ENCODE measurements at places on chromosomes 2 and 18.
A peak's percentile ranks its signal among the peaks of the same experiment; 100 is the strongest.

GRCh38 chr2:133733901-133734255, 165.6 kb upstream of the NCKAP5 start:
- DNase-seq = no peak

- DNase-seq = peak; percentile 10
Observed at GRCh38 chr18:11310476-11311086, 161.2 kb upstream of the PIEZO2 start.

DNA sequence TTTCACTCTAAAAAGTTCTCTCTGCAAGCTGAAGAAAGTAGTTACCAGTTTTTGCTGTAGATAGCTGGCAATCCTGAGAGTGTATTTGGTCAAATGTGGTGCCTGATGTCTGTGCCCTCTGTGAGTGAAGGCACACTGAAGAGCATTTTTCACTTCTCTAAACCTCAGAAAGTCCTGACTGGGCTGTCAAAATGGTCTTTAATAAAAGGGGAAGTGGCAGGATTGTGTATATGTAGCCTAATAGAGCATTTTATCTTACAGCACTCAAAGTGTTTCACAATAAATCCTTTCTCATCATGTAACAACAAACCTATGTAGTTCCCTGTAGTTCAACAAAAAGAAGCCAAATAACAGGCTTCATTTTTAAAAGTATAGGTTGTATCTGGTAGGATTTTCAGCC, 1552.3 kb upstream of the SLC39A10 start:
- DNase-seq = no peak

DNA sequence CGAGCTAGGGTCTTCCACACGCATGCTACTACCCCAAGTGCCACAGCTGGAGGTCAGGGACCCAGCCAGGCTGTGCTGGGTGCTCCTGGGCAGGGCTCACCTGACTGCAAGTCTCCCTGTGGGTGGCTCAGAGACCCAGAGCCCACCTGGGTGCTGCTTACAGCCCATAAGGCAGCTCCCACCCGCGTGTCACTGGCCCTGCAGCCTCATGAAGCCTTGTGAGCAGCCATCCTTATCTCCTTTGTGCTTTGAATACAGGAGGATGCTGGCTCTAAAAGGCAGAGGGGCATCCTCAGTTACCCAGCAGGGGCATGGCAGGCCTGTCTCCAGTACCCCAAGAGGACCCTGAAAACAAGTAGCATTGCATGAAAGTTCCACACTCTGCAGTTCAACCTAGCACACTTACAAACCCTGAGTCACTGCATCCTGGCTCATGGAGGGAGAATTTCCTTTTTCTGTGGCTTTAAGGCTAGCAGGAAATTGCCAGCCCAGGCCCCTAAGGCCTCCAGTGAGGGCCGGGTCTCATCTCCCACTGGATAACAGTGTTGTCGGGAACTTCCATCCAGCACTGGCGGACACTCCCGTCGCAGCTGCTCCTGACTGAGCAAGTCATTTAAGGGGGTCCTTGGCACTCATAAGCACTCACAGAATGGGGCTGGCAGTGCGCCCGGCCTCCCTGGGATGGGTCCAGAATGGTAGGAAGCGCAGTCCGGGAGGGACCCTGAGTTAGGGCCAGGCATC, 137.1 kb downstream of the RPIA start:
- DNase-seq = no peak

DNA sequence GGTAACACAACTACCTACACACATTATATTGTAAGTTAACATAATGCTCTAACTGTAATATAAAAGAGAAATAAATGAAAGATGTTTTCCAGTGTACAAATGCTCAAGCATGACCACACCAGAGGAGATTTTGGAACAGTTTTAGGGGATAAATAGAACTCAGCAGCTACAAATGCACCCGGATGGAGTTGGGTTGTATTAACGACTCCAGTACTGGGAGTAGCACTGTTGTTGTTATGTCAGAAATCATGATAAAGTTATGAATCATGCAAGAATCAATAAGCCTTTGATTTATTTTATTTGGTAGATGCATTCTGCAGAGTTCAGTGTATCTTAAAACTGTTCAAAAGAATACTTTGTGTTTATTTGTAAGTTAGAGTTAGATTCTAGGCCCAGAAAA, 126.9 kb downstream of the MAP3K20 start:
- no peak for DNase-seq

Measured in SK-N-DZ (cell line).